ENCODE measurements at places on chromosomes 7 and 10. TPM values are rescaled to one million over a fixed set of nuclear protein-coding genes. Genes with fewer than 3 reads are reported as not detected.

Gene SH2B2
- total RNA-seq = 2.0 TPM

Gene IL6
- not detected for total RNA-seq

- no peak for DNase-seq
Measured at GRCh38 chr10:125363791-125364190, 203.4 kb upstream of the CTBP2 start.

DNA sequence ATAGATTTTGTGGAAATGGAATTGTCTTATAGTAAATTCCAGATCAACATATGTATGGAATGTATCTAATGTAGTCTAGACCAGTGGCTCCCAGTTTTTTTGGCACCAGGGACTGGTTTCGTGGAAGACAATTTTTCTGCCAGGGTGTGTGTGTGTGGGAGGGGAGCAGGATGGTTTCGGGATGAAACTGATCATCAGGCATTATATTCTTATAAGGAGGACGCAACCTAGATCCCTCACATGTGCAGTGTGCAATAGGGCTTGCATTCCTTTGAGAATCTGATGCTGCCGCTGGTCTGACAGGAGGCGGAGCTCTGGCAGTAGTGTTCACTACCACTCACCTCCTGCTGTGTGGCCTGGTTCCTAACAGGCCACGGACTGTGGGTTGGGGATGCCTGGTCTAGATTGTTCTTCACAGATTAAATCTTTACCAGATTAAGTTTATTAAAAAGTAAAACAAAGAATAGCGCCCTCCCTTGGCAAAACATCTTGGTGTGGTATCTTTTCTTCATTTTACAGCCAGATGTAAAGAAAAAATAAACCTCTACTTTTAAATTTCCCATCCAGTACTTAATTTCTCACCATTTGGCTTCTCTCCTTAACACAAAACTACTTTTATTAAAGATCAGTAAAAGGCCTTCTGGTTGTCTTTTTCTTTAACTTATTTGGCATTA lies 48.4 kb downstream of the SEPTIN7 start:
- peak; percentile 16 for DNase-seq

Gene RNF32
- total RNA-seq = 3.0 TPM

Gene SFRP5
- total RNA-seq = not detected

GRCh38 chr7:13449460-13449859 lies 540.0 kb downstream of the ETV1 start:
- no peak for DNase-seq

Gene CC2D2B
- 0.22 TPM for total RNA-seq
